ENCODE measurements at places on chromosomes 5 and 9. TPM values are rescaled to one million over a fixed set of nuclear protein-coding genes. Genes with fewer than 3 reads are reported as not detected.

SMC5 gene
- total RNA-seq = 11.9 TPM

PCDHGA12 gene
- 10.5 TPM for total RNA-seq

GLRX gene
- total RNA-seq = 36.3 TPM

CEP78 gene
- 10.1 TPM for total RNA-seq

ZBTB26 gene
- 4.2 TPM for total RNA-seq

GDA gene
- 0.05 TPM for total RNA-seq

ACSL6 gene
- not detected for total RNA-seq

PTPDC1 gene
- total RNA-seq = 12.7 TPM

TRPM6 gene
- total RNA-seq = 0.19 TPM

DDX4 gene
- not detected for total RNA-seq

CTXN3 gene
- not detected for total RNA-seq

BTNL8 gene
- total RNA-seq = not detected

TRMO gene
- 29.9 TPM for total RNA-seq

ITK gene
- total RNA-seq = not detected

ZNF169 gene
- 4.8 TPM for total RNA-seq

PCDH12 gene
- 67.3 TPM for total RNA-seq

GRXCR2 gene
- not detected for total RNA-seq

BASP1 gene
- total RNA-seq = 57.8 TPM

ASS1 gene
- total RNA-seq = 1.3 TPM

FAM193B gene
- total RNA-seq = 55.1 TPM

SPATA31E1 gene
- not detected for total RNA-seq

OR1Q1 gene
- total RNA-seq = not detected

SOHLH1 gene
- not detected for total RNA-seq

OR1J2 gene
- total RNA-seq = not detected

CAMK4 gene
- total RNA-seq = 5.8 TPM

ATP10B gene
- total RNA-seq = not detected

ISL1 gene
- total RNA-seq = not detected

FAM163B gene
- not detected for total RNA-seq

ANKRD31 gene
- total RNA-seq = not detected

CD74 gene
- total RNA-seq = 24.3 TPM

GADD45G gene
- 0.35 TPM for total RNA-seq

CNTNAP3B gene
- total RNA-seq = 51.5 TPM

EQTN gene
- not detected for total RNA-seq

FGF10 gene
- total RNA-seq = not detected

FOXD4L4 gene
- 0.53 TPM for total RNA-seq

ENTPD2 gene
- total RNA-seq = not detected

TAF11L10 gene
- total RNA-seq = not detected

FAM200C gene
- total RNA-seq = 2.2 TPM

BTNL9 gene
- total RNA-seq = 0.15 TPM

UBE2QL1 gene
- not detected for total RNA-seq

SARDH gene
- 3.4 TPM for total RNA-seq

LPAR1 gene
- 0.53 TPM for total RNA-seq

LCN15 gene
- total RNA-seq = not detected

CANX gene
- 446 TPM for total RNA-seq

SLC6A3 gene
- total RNA-seq = not detected

RHOBTB3 gene
- 47.1 TPM for total RNA-seq

LMNB1 gene
- total RNA-seq = 41.4 TPM

GPR151 gene
- not detected for total RNA-seq

SLC6A18 gene
- not detected for total RNA-seq

ANKRD18B gene
- total RNA-seq = 0.93 TPM

PCDHGA3 gene
- total RNA-seq = 4.0 TPM

Data from glomerular endothelial cell (primary cell).